Myocyte (in vitro differentiated cells): ENCODE measurements at places on chromosomes 11 and 22.

DNA sequence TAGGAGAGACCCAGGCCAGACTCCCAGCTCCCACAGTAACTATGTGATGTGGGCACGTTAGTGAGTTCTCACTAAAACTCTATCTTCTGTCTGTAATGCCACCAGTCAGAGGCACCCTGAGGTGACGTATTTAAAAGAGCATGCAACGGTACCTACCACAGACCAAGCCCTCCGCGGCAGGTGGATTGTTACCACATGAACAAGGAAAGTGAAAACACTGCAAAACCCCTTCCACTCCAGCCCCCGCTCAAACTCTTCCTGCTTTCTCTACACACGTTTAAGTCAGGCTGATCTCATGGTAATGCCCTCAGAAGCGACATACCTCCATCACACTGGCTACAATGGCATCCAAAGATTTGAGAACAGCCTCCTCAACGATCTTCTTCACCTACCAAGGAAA is 36.7 kb downstream of the SERPIND1 start:
- DNase-seq: no peak

DNA sequence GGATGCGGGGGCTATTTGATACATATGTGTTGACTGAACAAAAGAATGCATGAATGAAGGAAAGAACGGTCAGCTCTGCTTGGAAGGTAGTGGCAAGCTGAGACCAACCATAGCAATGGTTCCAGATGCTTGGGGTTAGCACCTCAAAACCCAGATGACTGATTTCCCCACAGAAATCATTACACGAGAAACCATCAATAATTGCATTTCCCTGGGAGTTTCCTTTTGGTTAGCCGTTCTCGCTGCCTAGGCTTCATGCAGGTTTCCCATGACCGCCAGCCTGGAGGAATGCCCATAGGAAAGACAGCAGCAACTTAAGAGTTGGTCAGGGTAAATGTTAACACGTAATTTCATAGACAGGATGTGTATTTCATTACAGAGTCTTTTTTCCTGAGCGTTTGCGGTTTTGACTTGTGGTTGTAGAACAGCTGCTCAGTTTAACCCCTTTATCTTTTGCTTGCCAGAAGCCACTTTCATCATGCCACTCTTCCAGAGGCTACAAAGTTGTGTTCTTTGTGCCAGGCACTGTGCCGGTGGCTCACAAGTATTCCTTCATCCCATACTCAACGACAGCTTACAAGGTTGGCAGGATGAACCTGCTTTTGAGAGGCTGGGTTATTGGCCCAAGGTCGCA is 2.8 kb downstream of the IL17RA start:
- peak; percentile 92 for DNase-seq

DNA sequence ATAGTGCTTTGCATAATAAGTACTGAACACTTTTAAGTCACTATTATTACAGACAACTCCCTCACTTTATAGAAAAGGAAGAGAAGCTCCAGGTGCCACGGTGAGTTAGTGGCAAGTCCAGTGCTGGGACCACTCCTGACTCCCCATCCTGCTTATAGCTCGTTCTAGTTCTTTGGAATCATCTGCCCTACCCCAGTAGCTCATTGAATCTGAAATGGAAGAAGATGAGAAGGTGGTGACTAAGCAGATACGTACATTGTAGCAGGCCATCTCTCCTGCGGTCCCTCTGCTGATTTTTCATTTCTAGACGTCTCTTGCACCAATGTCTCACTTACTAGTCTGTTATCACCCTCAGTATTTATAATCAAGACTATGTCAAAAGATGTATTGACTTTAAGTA is 21.6 kb downstream of the MMP20 start:
- DNase-seq: peak; percentile 53

DNA sequence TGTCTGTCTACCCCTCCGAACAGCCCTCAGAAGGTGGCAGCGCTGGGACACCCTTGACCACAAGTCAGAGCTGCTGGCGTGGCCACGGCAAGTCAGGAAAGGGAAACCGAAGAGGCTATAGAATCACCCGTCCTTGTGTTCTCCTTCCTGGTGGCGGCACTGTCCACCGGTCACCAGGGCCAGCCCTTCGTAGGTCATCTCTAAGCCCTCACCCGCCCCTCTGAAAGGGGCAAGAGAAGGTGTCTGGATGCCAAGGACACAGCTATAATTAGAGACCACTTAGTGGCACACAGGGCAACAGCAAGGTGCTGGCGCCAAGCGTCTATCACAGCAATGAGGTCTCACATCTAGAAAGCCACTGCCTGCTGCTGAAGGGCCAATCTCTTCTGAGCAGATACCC is 320.9 kb downstream of the SHANK2 start:
- DNase-seq: no peak

GRCh38 chr11:125428486-125429173 is 67.4 kb downstream of the FEZ1 start:
- no peak for DNase-seq

- no peak for DNase-seq
These were observed 916.8 kb downstream of the METTL15 start for GRCh38 chr11:29025001-29025400.

- DNase-seq: no peak
These were observed 1087.1 kb downstream of the TBC1D22A start for GRCh38 chr22:47849576-47849975.

GRCh38 chr22:47049078-47049624 is 286.7 kb downstream of the TBC1D22A start:
- no peak for DNase-seq

- DNase-seq: no peak
These were observed 5.1 kb downstream of the ABCC8 start for GRCh38 chr11:17471501-17471900.

GRCh38 chr11:106228996-106229395 is 151.5 kb downstream of the AASDHPPT start:
- DNase-seq: no peak

- DNase-seq: no peak
These were observed 4.7 kb upstream of the MAJIN start for GRCh38 chr11:64976651-64977050.
